ENCODE measurements at places on chromosomes 2 and 18.

- no peak for DNase-seq
Observed at GRCh38 chr2:207734264-207734635, 22.8 kb downstream of the CCNYL1 start.

- DNase-seq, result no peak
Observed at GRCh38 chr2:30979822-30980245, 158.4 kb downstream of the GALNT14 start.

DNA sequence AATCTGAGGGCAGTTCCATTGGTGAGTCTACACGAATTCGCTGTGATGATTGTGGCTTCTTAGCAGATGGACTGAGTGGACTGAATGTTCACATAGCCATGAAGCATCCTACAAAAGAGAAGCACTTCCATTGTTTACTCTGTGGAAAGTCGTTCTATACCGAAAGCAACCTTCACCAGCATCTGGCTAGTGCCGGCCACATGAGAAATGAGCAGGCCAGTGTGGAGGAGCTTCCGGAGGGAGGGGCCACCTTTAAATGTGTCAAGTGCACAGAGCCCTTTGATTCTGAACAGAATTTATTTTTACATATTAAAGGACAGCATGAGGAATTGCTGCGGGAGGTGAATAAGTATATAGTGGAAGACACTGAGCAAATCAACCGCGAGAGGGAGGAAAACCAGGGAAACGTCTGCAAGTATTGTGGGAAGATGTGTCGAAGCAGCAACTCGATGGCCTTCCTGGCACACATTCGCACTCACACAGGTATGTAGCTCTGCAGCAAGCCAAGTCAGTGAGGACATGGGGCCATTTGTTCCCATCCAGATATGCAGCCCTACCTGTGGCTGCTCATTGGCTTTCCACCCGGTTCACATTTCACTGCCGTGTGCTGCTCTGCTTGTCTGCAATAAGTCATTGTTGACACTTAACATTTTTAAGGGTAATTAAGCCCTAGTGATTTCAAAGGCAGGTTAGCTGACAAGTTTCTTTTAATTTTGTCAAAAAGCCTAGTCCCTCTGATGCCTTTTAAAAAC, 37.7 kb downstream of the ZNF407 start:
- no peak for DNase-seq

GRCh38 chr2:144288438-144288837, 231.5 kb downstream of the ZEB2 start:
- DNase-seq, result no peak

GRCh38 chr2:111698743-111699554, 185.0 kb downstream of the ANAPC1 start:
- peak; percentile 94 for DNase-seq

DNA sequence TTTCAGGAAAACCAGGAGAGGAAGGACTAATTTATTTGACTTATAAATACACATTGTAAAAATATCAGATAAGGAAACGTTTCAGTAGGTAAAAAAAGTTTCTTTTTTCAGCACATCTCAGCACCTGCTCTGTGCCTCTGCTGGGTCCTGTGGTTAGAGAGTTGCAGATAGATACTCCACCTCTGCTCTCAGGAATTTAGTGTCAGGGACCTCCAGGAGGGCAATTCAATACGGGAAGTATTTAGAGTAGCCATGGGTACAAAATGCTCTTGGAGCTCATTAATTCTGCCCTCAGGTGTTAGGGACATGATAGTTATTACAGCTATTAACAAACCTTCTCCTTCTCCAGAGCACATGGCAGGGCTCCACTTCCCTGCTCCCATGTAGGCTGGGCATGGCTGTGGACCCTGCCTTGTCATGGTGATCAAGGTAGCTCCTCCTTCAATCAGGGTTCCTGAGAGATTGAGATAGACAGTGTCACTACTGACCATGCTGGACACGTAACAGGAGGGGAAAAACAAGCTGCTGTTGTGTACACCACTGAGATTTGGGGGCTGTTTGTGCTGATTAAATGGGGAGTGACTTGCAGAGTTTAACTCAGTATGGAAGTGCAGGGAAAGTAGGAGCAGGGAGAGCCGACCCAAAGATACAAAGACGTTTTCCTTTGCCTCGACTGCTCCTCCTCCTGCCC, 185.6 kb upstream of the COPS8 start:
- DNase-seq, result peak; percentile 33

- peak; percentile 49 for DNase-seq
Observed at GRCh38 chr2:233385489-233386044, 31.3 kb downstream of the DGKD start.

GRCh38 chr2:217066510-217067270, 206.8 kb upstream of the TNP1 start:
- DNase-seq, result no peak

DNA sequence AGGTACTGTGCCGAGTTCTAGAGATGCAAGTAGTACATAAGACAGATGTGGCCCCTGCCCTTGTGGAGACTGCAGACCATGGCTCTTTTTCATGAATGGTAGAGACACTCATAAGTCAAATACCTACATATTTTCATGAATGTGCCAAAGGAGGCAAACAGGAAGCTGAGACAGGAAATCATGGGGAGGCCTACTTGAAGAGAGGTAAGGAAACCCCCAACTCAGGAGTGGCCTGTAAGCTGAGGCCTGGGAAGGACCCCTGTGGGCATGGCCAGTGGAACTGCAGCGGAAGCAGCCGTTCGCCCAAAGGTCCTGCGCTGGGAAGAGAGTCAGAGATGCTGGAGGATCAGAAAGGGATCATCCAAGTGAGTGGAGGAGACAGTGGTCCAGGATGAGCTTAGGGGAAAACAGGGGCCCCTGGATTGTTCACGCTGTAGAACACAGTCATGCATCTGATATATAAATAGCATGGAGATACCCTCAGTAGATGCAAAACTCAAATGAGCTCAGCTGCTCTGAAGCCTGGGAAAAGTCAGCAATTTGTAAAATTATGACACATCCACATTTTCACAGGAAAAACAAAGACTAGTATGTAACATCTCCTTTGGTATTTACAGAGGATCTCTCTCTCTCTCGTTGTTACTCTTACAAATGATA, 228.9 kb downstream of the NEDD4L start:
- no peak for DNase-seq

DNA sequence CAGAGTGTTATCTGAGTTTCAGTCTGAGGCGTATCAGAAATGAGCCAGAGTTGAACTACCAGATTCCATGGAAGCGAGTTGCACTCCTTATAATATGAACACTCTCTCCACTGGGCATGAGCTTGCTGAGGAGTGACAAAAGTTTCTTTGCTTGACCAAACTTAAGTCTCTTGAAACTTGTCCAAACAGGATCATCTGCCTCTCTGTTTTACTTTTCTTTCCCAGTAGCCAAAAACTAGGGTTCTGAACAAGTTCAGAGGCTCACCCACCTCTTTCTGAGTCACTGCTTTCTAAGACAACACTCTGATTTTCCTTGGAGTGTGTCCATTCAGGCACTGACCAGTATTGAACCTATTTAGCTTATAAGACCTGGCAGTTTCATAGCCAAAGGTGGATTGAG, 233.2 kb upstream of the TCF4 start:
- no peak for DNase-seq

All from MM.1S (cell line).